Amniotic stem cell (primary cell): ENCODE measurements at places on chromosomes 16 and 17.

DNA sequence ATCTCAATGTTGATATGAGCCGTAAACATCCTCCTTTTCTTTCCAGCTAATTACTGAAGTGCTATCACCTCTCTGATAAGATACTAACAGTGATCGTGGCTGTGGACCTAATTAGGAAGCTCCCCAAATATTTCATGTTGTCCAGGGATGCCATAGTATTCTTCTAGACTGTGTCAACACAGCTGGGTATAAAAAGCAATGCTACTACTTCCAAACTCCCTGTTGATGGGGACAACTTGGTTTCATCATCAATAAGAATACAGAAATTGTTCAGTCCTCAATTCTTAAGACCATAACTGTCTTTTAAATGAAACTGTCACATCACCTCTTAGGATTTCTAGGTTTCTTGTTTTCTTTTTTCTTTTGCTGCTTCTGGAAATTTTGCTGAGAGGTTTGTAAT is 530.6 kb downstream of the TOX3 start:
- no peak for DNase-seq

DNA sequence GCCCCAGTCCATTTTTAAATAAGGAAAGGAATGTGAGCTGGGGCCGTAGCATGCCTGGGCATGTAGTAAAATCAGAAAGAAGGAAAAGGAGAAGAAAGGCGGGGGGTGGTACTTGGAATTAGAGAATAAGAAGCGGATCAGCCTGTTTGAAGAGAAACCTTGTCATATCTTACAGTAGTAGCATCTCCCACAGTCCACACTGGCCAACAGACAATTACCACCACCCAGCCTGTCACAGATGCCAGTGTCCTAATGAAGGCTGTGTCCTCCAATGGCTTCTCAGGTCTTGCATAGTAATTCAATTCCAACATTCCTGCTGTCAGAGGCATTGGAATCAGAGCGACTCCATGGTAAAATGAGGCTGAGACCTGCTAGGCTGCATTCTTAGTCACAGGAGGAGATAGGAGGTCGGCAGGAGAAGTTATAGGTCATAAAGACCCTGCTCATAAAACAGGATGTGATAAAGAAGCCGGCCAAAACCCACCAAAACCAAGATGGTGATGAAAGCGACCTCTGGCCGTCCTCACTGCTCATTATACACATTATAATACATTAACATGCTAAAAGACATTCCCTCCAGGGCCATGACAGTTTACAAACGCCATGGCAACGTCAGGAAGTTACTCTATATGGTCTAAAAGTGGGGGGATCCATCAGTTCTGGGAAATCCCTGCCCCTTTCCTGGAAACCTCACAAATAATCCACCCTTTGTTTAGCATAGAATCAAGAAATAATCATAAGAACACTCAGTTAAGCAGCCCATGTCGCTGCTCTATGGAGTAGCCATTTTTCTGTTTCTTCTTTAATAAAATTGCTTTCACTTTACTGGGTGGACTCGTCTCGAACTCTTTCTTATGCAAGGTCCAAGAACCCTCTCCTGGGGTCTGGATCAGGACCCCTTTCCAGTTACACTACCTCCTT is 9.6 kb upstream of the AKAP10 start:
- no peak for DNase-seq

DNA sequence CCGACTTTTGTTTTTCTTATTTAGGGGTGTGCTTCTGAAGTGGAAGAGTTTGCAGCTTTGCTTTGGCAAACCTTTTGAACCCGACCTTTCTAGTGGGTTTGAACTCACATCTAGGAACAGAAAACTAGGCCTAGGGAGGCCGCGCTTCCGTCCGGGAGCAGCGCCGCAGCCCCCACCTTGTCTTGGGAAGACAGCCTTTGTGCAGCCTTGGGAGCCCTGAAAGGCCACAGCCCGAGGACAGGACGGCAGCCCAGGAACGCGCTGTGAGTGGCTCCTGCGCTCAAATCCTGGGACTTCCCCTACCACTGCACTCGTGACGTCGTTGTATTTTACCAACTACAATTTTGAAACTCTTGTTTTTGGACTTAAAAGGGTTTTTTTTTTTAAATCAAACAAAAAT is 53.7 kb upstream of the ZNF267 start:
- DNase-seq, result no peak

GRCh38 chr17:11035681-11036080 is 197.8 kb upstream of the PIRT start:
- DNase-seq, result no peak

- DNase-seq, result no peak
Observed at GRCh38 chr17:59124665-59125064, 18.0 kb upstream of the TRIM37 start.

DNA sequence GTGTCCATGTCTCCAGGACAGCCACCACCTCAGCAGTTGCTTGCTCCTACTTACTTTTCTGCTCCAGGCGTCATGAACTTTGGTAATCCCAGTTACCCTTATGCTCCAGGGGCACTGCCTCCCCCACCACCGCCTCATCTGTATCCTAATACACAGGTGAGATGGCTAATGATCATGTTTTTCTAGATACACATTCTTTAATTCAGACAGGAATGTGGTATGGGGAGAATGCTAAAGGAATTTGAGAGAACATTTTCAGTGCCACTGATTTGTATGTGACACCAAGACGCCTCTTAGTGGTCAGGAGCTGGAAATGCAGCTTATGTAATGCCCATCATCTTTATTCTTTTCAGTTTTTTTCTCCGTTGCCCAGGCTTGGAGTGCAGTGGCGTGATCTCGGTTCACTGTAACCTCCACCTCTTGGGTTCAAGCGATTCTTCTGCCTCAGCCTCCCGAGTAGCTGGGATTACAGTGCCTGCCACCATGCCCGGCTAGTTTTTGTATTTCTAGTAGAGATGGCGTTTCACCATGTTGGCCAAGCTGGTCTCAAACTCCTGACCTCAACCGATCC is 8.9 kb upstream of the RAPGEFL1 start:
- peak; percentile 12 for DNase-seq

GRCh38 chr17:17361867-17362539 is 58.8 kb downstream of the NT5M start:
- no peak for DNase-seq

GRCh38 chr17:31374094-31374447 is 17.4 kb upstream of the RAB11FIP4 start:
- DNase-seq, result no peak

DNA sequence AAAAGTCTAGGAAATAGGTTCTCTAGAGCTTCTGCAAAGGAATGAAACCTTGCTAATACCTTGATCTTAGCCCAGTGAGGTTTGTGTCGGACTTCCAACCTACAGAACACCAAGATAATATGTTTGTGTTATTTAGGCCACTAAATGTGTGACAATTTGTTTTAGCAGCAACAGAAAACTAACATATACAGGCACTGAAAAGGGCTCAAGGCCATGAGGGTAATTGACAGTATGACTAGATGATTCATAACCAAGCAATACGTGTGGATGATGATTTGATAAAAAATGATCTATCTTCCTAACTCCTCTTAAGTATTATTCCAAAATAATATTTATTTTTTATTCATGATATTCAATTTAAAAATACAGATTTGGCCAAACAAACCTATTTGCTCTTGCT is 27.7 kb upstream of the MED13 start:
- DNase-seq, result no peak

- no peak for DNase-seq
Observed at GRCh38 chr17:68592009-68592408, 9.2 kb downstream of the FAM20A start.

- no peak for DNase-seq
Observed at GRCh38 chr16:9966569-9967157, 215.6 kb downstream of the GRIN2A start.

GRCh38 chr16:8167436-8167835 is 422.9 kb downstream of the TMEM114 start:
- DNase-seq, result no peak

GRCh38 chr17:40309031-40309948 is at the start of gene RARA:
Gene RARA, plus strand, starts transcription at chr17:40309180. Its CDS starts 22,039 bp downstream, at chr17:40331219.
- DNase-seq, result no peak

- DNase-seq, result no peak
Observed at GRCh38 chr16:24801761-24802302, 43.9 kb upstream of the SLC5A11 start.

GRCh38 chr17:58351831-58352595 is at the start of gene SUPT4H1:
Gene SUPT4H1, minus strand, starts transcription at chr17:58352201. Its CDS starts 66 bp downstream, at chr17:58352135.
- peak; percentile 80 for DNase-seq

- peak; percentile 15 for DNase-seq
Observed at GRCh38 chr16:57061084-57061905, 31.1 kb upstream of the CPNE2 start.

DNA sequence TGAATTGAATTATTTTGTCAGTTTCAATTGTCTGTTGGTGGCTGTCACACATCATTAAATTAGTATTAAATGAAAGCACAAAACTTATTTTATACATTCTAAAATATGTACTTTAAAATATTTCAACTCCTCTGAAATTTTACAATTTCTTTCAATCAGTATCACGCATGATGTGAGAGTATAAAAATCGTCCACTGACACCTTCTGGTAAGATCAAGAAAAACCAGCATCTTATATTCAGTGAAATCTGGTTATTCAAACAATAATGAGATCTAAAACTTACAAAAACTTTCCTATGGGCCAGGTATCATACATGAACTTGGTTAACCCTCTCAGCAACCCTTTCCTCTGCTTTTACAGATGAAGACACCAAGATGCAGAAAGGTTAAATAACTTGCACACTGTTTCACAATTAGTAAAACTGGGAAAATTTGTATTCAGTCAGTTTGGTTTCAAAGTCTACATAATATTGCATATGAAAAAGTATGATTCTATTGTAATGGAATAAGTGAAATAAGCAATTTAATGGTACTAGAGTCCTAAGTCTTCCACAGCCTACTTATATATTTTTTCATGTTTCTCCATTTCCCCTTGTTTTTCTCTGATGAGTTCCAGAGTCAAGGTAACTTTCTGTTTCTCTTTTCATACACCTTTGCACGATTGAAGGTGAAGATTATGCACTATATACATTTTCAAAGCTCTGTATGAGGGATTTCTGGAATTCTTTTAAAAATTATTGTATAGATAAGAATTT is 58.7 kb downstream of the EFCAB5 start:
- no peak for DNase-seq

- no peak for DNase-seq
Observed at GRCh38 chr17:56982312-56982711, 4.4 kb downstream of the SCPEP1 start.

- peak; percentile 13 for DNase-seq
Observed at GRCh38 chr17:4949321-4950074, 1.2 kb upstream of the PFN1 start.

DNA sequence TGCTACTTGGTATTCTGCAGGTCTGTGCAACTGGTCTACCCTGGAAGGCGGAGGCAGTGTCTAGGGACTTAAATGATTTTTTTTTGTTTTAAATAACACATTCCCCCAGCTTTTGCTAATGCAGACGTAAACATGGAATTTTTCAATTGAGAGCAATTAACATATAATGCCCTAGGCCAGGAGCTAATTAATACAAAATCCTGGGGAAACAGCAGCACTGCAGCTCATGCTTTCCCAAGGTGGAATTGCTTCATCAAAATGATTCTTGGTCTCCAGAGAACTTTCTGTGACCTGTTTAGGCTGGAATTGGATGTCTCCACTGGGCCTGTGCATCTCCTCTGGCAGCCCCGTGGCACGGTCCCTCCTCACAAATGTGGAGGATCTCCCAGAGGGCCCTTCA is 50.6 kb downstream of the SHISA9 start:
- no peak for DNase-seq

GRCh38 chr16:8674413-8675022 is at the start of gene ABAT:
Gene ABAT, plus strand, starts transcription at chr16:8674617. Its CDS starts 61,123 bp downstream, at chr16:8735740.
- DNase-seq, result peak; percentile 48

DNA sequence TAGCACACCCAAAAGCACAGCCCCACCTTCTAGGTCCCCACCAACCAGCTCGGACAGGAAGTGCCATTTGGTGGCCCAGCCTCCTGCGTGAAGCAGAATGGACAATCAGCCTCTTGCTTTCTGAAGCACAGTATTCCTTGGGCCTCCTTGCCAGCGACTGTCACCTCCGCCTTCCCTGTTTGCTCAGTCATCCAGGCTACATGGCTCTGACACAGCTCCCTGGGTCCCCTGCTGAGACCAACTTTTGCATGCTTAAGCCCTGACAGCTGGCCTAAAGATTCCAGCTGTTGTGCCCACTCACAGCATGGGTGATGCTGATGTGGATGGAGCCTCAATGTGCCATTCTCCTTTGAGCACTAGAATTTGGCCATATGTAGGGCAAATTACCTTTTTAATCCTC is 4.5 kb upstream of the CACNG5 start:
- no peak for DNase-seq

DNA sequence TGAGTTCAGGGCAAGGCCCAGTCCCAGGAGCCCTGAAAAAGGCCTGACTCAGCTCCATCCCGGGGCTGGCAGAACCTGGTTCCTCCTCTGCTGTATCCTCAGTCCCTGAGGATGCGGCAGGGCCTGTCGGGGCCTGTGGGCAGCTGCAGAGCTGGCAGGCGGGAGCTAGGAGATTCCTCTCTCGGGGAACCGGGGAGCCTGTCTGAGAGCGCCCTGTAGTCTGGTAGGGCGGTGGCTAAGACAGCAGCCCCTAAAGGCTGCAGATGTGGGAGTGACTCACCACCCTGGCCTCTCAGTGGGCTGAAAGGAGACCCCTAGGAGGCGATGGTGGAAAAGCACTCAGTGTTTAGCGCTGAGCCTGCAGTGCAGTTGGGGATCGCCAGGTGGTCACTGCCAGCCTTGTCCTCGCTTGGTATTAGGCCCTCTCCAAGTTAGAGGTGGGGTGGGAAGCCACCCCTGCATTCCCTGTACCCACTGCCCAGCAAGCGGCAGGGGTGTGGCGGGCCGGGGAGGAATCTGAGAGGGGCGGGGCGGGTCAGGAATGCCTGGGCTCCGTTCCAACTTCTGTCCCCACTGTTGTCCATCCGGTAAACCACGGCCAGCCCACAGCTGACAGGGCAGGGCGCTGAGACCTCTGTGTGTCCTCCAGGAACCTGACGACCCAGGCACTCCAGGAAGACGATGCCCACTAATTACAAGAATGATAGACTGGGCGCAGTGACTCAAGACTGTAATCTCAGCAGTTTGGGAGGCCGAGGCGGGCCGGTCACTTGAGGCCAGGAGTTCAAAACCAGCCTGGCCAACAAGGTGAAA is 29.5 kb upstream of the CDH1 start:
- no peak for DNase-seq

DNA sequence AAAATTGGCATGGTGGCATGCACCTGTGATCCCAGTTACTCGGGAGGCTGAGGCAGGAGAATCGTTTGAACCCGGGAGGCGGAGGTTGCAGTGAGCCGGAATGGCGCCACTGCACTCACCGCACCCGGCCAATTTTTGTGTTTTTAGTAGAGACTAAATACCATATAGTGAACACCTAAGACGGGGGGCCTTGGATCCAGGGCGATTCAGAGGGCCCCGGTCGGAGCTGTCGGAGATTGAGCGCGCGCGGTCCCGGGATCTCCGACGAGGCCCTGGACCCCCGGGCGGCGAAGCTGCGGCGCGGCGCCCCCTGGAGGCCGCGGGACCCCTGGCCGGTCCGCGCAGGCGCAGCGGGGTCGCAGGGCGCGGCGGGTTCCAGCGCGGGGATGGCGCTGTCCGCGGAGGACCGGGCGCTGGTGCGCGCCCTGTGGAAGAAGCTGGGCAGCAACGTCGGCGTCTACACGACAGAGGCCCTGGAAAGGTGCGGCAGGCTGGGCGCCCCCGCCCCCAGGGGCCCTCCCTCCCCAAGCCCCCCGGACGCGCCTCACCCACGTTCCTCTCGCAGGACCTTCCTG is at the start of gene HBQ1:
TSS of gene HBQ1 (plus strand) at position 359 of the 575 bp plus-strand sequence. CDS start at position 387, 28 bp downstream.
- no peak for DNase-seq
